ENCODE measurements at places on chromosomes 5 and 9.

- no peaks in the 10 kb centered on the region for H3K27me3 ChIP-seq
- no peaks in the 10 kb centered on the region for H3K36me3 ChIP-seq
- peak overlapping the region; percentile 82 for H3K4me3 ChIP-seq
- H3K27ac ChIP-seq = no peak overlapping the region
- DNase-seq = no peak
- H3K4me1 ChIP-seq = peaks cover 13% of the 10 kb centered on the region
Measured at GRCh38 chr5:149732324-149733128, 2.4 kb downstream of the PPARGC1B start.

DNA sequence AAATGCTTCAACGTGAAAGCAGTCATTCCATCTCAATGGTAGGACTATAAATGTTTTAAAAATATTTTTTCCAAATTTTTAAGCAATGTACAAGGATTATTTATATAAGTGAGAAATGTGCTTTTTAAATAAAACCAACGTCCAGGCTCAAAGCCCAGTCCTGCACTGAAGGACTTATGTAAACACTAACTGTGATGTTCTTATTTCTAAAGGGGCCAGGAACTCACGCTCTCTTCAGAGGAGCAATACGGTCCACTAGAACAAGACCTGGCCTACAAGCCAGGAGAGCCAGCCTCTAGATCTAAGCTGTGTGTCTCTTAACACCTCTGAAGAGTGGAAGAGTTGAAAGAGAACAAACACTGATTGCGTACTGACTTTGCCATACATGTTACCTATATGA, 12.1 kb downstream of the TTLL11 start:
- peak overlapping the region; percentile 62 for H3K27ac ChIP-seq
- H3K4me3 ChIP-seq = no peak overlapping the region
- no peaks in the 10 kb centered on the region for H3K27me3 ChIP-seq
- peaks cover 29% of the 10 kb centered on the region for H3K4me1 ChIP-seq
- no peak for DNase-seq
- no peaks in the 10 kb centered on the region for H3K36me3 ChIP-seq

DNA sequence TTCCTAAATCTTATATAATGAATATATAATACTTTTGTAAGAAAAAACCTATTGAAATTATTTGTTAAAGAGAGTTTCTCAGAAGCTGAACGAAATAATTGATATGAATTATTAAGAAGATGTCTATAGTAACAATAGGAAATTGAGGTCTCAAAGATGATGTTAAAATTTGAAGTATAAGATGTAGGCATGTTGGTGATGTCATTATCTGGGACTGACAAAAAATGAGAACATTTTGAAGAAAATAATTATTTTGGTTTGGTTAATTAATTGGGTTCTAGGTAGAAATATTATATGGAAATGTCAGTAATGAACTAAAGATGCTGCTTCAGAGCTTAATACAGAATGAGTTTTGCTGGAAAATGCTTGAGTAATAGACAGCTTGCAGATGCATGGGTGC, 501.4 kb upstream of the ST8SIA4 start:
- no peak overlapping the region for H3K27ac ChIP-seq
- H3K4me1 ChIP-seq = no peaks in the 10 kb centered on the region
- H3K36me3 ChIP-seq = no peaks in the 10 kb centered on the region
- H3K27me3 ChIP-seq = no peaks in the 10 kb centered on the region

- H3K36me3 ChIP-seq = peaks cover 29% of the 10 kb centered on the region
- H3K27ac ChIP-seq = peak overlapping the region; percentile 65
- H3K4me3 ChIP-seq = peak overlapping the region; percentile 86
- no peaks in the 10 kb centered on the region for H3K27me3 ChIP-seq
Measured at GRCh38 chr5:1800472-1801221, 560 bp upstream of the NDUFS6 start.

- peaks cover 77% of the 10 kb centered on the region for H3K4me1 ChIP-seq
- peak overlapping the region; percentile 95 for H3K27ac ChIP-seq
- H3K4me3 ChIP-seq = no peak overlapping the region
- H3K27me3 ChIP-seq = no peaks in the 10 kb centered on the region
- H3K36me3 ChIP-seq = peaks cover 25% of the 10 kb centered on the region
Measured at GRCh38 chr5:147404706-147405105, 105.2 kb downstream of the DPYSL3 start.

GRCh38 chr9:97721396-97721795, 24.3 kb upstream of the XPA start:
- H3K4me3 ChIP-seq = no peak overlapping the region
- no peaks in the 10 kb centered on the region for H3K27me3 ChIP-seq
- H3K27ac ChIP-seq = no peak overlapping the region
- no peaks in the 10 kb centered on the region for H3K4me1 ChIP-seq
- no peak for DNase-seq

DNA sequence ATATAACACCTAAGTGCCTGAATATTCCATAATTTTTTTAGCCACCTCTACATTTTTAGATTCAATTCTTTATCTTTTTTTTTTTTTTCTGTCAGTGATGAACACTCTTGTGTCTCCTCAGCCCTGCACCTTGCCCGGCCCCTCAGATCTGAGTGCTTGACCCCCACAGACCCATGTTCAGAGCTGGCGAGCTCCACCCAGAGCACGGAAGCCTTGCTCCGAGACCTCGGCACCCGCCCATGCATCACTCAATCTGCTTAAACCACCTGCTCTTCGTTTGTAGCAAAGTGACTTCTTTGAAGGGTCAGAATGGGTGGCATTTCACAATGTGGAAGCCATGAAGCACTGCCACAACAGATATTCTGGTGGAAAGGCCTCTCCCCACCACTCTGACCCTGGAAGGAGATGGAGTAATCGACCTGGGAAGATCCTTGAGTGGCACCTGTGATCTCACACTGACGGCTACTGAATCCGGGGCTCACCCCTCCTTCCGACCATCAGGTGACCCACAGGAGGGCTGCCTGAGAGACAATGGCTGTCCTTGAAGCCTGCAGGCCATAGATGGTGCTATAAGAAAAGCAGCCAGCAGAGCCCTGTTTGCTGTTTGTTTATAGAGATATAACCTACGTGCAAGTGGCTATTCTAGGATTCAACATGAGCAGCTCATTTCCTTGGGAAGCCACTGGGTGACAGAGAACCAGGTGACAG, 261.1 kb upstream of the IRX4 start:
- H3K36me3 ChIP-seq = no peaks in the 10 kb centered on the region
- H3K4me1 ChIP-seq = no peaks in the 10 kb centered on the region
- no peak overlapping the region for H3K27ac ChIP-seq
- H3K27me3 ChIP-seq = no peaks in the 10 kb centered on the region
- no peak for DNase-seq

- H3K4me1 ChIP-seq = no peaks in the 10 kb centered on the region
- no peaks in the 10 kb centered on the region for H3K36me3 ChIP-seq
- no peak overlapping the region for H3K27ac ChIP-seq
- no peaks in the 10 kb centered on the region for H3K27me3 ChIP-seq
Measured at GRCh38 chr9:92970467-92970923, 23.2 kb downstream of the FGD3 start.

DNA sequence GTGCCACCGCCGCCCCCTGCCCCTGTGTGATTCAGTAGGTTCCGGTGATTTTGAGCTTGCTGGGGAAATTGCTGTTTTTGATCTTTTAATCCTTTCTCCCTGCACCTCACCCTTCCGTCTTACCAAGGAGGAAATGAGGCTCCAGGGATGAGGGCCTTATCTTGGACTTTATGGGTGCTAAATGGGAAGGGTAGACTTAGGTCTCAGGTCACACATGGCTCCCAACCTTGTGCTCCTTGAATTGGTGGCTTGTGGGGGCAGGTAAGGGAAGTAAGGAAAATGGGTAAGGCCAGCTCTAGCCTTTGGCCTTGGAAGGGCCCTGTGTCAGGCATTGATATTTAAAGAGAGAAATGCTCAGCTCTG, 1.9 kb downstream of the ERGIC1 start:
- no peaks in the 10 kb centered on the region for H3K36me3 ChIP-seq
- no peak for DNase-seq
- no peaks in the 10 kb centered on the region for H3K27me3 ChIP-seq
- peak overlapping the region; percentile 98 for H3K4me3 ChIP-seq
- peak overlapping the region; percentile 93 for H3K27ac ChIP-seq
- H3K4me1 ChIP-seq = peaks cover 34% of the 10 kb centered on the region

- H3K36me3 ChIP-seq = no peaks in the 10 kb centered on the region
- no peaks in the 10 kb centered on the region for H3K4me1 ChIP-seq
- DNase-seq = no peak
- H3K27me3 ChIP-seq = no peaks in the 10 kb centered on the region
- no peak overlapping the region for H3K27ac ChIP-seq
Measured at GRCh38 chr9:90839183-90839728, 37.6 kb downstream of the SYK start.

DNA sequence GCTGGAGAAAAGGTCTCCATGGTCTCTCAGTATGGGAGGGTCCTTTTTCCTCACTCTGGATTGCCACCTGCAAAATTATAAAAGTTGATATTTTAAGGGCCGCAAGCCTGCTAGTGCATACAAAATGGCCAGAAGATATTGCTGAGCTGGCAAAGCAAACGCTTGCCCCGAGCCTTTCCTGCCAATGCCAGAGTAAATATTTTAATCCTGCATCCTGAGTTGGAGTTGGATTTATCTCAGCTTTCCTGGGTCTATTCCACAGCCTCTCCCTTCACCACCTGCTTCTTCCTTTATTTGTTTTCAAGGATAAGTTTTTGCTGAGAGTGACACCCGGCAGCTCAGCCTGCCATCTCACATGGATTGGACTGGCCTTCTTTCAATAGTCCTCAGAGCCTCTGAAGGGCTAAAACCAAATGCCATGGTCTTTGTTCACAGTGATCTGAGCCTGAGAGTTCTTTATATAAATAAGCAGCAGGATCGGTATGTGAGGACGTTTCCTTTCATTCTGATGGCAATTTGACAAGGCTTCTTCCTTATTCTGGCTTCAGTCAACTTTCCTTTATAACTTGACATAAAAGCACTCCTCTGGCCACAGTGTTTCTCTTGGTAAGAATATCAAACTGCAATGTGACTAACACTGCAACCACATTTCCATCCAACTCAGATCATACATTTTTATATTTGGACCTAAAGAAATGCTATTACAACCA, 170.1 kb downstream of the ADAMTS12 start:
- DNase-seq = no peak
- peaks cover 22% of the 10 kb centered on the region for H3K4me1 ChIP-seq
- H3K27me3 ChIP-seq = no peaks in the 10 kb centered on the region

DNA sequence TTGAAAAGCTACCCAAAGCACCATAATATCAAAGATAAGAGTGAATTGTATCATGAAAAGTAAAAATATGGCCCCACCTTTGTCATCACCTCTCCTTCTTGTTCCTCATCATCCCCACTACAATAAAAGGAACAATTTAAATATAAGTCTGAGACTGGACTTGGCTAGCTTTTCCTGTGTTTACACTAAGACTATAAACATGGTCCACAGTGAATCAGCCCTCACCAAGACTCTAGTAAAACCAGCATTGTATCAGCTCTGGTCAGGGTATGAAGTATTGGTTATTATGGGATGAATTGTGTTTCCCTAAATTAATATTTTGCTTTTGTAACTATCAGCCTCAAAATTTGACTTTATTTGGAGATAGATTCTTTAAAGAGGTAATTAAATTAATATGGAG, 105.4 kb downstream of the SLC25A46 start:
- H3K4me3 ChIP-seq = no peak overlapping the region
- no peak for DNase-seq
- no peaks in the 10 kb centered on the region for H3K4me1 ChIP-seq
- no peaks in the 10 kb centered on the region for H3K36me3 ChIP-seq

- H3K4me1 ChIP-seq = peaks cover 21% of the 10 kb centered on the region
- peak overlapping the region; percentile 22 for H3K27ac ChIP-seq
- DNase-seq = peak; percentile 25
- no peak overlapping the region for H3K4me3 ChIP-seq
- no peaks in the 10 kb centered on the region for H3K36me3 ChIP-seq
Measured at GRCh38 chr5:157366741-157367674, 93.0 kb upstream of the NIPAL4 start.

- H3K4me1 ChIP-seq = no peaks in the 10 kb centered on the region
- no peak overlapping the region for H3K4me3 ChIP-seq
- H3K27me3 ChIP-seq = no peaks in the 10 kb centered on the region
- H3K27ac ChIP-seq = no peak overlapping the region
Measured at GRCh38 chr5:96157077-96157780, 195.6 kb upstream of the ELL2 start.

- H3K27me3 ChIP-seq = no peaks in the 10 kb centered on the region
- no peak overlapping the region for H3K4me3 ChIP-seq
- H3K27ac ChIP-seq = no peak overlapping the region
Measured at GRCh38 chr5:151318850-151319732, 15.5 kb upstream of the SLC36A3 start.

DNA sequence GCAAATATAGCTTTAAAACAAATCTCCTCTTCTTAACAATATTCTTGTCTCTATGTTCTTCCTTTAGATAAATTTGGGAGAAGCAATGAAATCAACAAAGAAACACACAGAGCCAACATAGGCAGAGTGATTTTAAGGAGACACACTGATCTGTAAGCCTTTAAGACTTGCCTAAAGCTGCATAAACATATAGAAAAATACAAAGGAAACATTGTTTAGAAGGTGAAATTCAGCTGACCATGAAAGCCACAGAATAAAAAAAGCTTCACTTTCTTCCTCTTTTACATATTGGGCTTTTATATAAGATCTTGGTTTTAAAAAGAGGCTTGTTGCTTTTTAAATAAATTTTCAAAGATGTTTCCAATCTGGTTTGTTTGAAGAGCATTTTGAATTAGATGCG, 1277.5 kb downstream of the EFNA5 start:
- H3K27ac ChIP-seq = no peak overlapping the region
- H3K27me3 ChIP-seq = no peaks in the 10 kb centered on the region
- no peaks in the 10 kb centered on the region for H3K36me3 ChIP-seq

GRCh38 chr5:2705861-2706260, 45.6 kb downstream of the IRX2 start:
- no peak for DNase-seq
- H3K27ac ChIP-seq = no peak overlapping the region
- H3K4me1 ChIP-seq = no peaks in the 10 kb centered on the region
- no peak overlapping the region for H3K4me3 ChIP-seq
- H3K27me3 ChIP-seq = no peaks in the 10 kb centered on the region

DNA sequence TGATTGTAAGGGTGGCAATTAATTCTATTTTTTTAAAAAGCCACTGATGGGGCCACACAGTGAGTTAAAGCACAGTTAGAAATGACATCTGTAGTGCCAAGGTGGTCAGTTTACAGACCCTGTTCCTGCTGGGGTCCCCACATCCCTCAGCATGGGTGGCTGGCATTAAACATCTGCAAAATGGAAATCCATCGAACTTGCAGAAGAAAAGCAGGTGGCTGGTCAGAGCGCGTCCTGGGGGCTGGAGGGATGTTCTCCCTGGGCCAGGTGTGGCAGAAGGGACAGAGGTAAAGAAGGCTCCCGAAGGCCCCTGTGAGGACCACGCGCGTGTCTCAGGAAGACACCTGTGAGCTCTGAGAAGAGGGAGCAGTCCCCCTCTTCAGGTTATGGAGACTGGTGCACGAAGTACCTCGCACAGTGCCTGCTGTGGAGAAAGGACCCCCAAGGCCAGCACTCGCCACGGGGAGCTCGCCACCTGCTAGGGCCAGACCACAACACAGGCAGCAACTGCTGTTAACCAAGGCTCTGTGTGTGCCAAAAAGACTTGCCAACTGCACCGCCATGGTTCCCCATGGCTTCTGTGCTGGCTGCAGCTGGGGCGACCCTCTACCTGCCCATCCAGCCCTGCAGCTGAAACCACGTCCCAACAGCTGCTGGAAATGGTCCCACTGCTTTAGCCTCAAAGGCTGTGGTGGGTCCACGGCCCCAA, 65.2 kb downstream of the RASGEF1C start:
- H3K27ac ChIP-seq = no peak overlapping the region
- DNase-seq = no peak
- no peaks in the 10 kb centered on the region for H3K36me3 ChIP-seq
- H3K4me1 ChIP-seq = no peaks in the 10 kb centered on the region
- H3K27me3 ChIP-seq = no peaks in the 10 kb centered on the region

Data from thoracic aorta (tissue), 2 donors.